Activated T-cell treated with anti-CD3 and anti-CD28 coated beads, Interleukin-2, amount 50 U/mL, for 1 hour (primary cell): ENCODE measurements at places on chromosomes 5 and 9.

DNA sequence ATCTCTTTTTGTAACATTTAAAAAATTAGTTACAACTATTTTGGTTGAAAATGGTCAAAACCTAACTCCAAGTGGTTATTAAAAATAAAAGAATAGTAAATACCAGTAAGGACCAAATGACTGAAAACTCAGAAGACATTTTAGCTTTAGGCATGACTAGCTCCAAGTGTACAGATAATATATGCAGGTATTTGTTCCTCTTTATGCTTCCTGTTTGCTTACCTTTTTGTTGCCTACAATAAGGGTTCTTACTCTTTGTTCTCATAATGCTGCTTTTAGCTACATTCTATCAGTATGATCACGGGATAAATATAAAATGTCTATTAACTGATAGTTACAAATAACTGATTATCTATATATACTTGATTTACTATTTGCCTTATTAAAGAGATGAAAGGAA lies 259.6 kb downstream of the CDH12 start:
- DNase-seq, result no peak

- no peak for DNase-seq
Measured at GRCh38 chr9:118104363-118104762, 400.2 kb downstream of the TLR4 start.

GRCh38 chr9:75911390-75911789 lies 20.9 kb downstream of the PCSK5 start:
- no peak for DNase-seq

DNA sequence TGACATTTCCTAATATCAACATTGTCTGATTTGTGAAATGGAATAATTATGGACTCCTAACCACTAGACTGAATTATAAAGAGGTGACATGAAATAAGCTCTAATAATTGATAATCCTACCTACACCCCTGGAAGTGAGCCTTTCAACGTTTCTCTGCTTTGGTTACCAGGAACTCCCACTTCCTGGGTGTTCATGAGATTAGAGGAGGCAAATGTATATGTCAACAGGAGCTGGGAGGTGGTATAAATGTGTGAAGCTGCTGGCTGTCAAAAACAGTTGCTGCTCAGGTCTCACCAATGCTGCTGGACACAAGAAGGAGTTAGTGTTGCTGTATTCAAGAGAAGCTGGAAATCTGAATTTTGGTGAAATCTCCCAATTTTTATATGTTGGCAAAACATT lies 96.8 kb downstream of the CAMK4 start:
- DNase-seq, result no peak

GRCh38 chr5:132181011-132181629 lies 46.5 kb downstream of the P4HA2 start:
- no peak for DNase-seq

DNA sequence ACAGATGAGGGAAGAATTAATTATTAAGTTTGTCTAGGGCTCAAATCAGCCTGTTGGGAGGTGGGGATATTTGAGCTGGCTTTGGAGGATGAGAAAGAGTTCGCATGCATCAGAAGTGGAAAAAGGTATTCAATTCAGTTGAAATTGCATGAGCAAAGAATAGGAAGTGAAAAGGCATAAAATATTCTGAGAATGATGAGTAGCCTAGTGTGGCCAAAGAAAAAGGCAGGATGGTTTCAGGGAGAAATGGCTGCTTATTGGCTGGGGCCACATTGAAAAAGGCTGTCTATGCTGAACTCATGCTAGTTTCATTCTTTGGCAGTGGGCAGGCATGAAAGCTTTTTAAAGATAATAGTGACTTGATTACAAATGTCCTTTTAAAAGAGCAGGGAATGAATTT lies 235.4 kb upstream of the RIOK2 start:
- no peak for DNase-seq

GRCh38 chr5:100838048-100838473 lies 65.0 kb downstream of the ST8SIA4 start:
- no peak for DNase-seq

- DNase-seq, result no peak
Measured at GRCh38 chr5:109028608-109029299, 281.1 kb downstream of the FER start.
